GM10248 (cell line): ENCODE measurements at places on chromosomes 6 and 20.
A peak's percentile ranks its signal among the peaks of the same experiment; 100 is the strongest.

GRCh38 chr6:88848870-88849269 is 114.5 kb downstream of the RNGTT start:
- DNase-seq, result no peak

DNA sequence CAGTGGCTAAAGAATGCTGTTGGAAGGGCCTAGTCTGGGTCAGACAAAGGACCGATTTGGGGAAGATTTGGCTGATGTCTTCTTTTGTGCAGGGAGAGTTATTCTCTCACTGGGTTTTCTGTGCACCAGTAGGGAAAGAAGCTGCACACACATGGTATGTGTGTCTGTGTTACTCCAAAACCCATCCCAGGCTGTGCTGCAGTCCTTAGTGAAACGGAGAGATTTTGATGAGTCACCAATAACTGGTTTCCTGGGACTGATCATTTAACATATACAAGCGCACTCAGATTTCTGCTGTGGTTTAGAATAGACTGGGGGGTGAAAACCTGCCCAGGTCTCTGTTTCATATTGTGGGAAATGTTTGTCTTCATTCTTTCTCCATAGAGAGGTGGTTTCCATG is 1049.8 kb downstream of the KIF16B start:
- no peak for DNase-seq

DNA sequence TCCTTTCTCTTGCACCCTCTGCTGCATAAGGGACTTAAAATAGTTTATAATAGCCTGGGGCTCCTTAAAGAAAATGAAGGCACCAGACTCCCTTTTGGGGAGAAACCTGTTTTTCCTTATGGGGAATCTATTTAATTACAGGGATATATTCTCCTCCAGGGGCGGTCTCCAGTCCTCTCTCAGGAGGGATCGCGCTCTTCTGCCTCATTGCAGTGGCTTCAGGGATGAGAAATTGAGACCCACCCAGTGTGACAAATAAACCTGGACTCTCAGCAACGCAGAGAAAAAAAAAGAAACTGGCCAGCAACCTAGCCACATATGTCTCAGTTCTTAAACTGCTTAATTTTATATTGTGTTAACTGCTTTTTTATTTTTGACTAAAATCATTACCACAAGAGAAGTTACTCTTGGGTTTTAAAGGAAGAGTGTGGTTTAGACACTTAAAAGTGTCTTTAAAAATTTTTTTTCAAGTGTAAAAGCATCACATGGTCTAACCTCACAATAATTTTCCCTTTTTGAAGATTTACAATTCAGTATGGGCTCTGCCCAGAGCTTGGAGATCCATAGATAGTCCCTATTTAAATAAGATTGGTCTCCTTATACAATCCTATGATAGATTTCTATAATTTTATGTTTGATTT is 11.7 kb upstream of the GOPC start:
- no peak for DNase-seq

GRCh38 chr6:136772685-136773472 is 19.4 kb downstream of the MAP3K5 start:
- peak; percentile 45 for DNase-seq

DNA sequence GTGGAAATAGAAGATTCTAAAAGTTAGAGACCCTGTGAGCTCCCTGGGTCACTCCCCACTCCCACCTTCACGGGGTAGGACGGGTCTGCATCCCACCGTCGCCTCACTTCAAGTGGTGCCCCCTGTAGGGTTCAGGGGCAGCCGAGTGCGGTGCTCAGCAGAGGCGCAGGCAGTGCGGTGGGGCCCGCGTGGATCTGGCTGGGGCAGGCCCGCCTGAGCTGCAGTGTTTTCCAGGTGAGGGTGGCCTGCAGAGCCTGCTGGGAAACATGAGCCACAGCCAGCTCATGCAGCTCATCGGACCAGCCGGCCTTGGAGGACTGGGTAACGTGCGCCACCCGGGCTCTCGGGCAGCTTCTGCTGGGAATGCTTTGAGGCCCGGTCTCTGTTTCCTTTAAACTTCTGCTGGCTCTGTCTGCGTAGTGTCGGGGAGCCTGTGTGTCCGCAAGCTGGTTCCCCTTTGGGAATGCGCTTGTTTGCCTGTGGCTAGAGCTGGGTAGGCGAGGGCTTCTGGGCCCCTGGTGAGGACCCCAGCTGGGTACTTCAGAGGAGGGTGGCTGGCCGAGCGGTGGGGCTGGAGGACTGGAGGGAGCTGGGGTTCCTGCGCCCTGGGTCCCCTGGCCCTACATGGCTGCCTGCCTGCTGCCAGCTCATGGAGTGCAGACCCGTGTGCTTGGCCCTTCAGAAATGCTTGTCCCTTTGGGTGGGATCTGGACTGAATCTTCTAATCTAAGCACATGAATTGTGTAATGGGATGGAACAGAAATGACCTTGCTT is 3.8 kb downstream of the ADRM1 start:
- DNase-seq, result no peak
